ENCODE measurements at places on chromosomes 5 and 9.

GRCh38 chr9:73121375-73121935 is 30.2 kb upstream of the ANXA1 start:
- DNase-seq = no peak

GRCh38 chr5:72938206-72938605 is 17.6 kb upstream of the FCHO2 start:
- no peak for DNase-seq

DNA sequence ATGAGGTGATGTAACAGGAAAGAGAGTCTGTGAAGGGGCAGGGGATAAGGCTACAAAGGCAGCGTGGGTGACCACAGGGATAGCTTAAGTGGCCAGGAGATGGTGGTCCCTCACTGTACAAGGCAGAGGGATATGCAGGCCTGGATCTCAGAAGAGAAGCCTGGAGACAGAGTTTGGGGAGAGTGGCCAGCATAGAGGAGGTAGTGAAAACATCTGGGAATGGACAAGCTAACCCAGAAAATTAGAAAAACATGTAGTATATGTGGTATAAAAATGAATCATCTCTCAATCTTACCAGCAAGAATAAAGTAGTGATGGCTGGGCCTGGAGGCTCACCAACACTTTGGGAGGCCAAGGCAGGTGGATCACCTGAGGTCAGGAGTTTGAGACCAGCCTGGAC is 349.2 kb upstream of the KLF4 start:
- DNase-seq = no peak

DNA sequence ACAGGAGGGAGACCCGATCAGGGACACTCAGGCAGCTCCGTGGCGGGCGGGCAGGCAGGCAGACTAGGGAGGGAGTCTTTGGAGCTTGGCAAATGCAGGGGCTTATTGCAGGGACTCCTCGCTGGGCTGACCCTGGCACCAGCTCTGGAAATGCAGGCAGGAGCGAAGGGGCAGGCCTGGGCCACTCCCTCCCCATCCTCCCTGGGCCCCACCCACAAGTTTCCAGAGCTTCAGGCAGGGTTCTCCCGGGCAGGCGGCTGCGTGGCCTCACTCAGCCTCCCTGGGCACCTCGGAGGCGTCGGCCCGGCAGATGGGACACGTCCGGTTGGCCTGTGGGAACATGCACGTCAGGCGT is 8.5 kb downstream of the RNF44 start:
- no peak for DNase-seq

GRCh38 chr5:150763023-150763769 is 4.4 kb upstream of the DCTN4 start:
- no peak for DNase-seq

GRCh38 chr5:65085516-65085850 is 316.8 kb downstream of the CWC27 start:
- DNase-seq = no peak

All from NT2/D1 (cell line).